NCI-H345 (cell line): ENCODE measurements at places on chromosomes 11 and 22.

DNA sequence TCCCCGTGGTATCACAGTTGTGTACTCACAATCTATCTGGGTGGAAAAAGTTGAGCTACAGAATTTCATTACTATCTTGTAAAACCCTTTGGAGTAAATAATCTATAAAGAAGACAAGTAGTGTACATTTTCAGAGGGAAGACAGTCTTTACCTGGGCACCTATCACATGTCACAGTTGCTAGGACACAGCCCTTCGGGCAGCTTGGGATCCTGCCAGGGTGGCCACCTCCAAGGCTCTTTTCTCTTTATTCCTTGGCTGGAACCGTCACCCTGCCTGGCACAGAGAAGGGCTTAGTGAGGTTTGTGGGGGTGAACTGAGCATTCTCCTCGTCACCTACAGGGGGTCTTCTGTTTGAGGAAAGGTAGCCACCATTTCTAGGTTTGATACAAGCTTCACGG lies 23.6 kb downstream of the LRRC74B start:
- DNase-seq: no peak

DNA sequence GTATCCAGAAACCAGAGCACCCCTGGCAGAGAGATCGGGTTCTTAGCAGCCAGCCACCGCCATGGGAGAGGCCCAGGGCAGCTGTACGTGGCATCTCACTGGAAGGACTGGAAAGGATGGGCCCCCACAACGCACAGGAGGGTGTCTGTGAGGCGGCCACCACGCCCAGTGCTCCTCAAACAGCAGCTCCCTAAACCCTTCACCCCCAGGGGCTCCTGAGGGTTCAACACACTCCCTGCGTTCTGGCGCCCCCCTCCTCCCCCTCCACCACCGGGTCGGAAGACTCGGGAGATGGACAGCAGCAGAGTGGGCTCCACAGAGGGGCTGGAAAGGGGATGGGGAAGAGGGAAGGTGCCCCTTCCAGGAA lies 1.1 kb downstream of the MAPK12 start:
- no peak for DNase-seq

- DNase-seq: peak; percentile 67
These were observed 191.0 kb downstream of the NAV2 start for GRCh38 chr11:19903620-19904069.

GRCh38 chr11:72232260-72233055 lies 7.9 kb downstream of the INPPL1 start:
- no peak for DNase-seq

DNA sequence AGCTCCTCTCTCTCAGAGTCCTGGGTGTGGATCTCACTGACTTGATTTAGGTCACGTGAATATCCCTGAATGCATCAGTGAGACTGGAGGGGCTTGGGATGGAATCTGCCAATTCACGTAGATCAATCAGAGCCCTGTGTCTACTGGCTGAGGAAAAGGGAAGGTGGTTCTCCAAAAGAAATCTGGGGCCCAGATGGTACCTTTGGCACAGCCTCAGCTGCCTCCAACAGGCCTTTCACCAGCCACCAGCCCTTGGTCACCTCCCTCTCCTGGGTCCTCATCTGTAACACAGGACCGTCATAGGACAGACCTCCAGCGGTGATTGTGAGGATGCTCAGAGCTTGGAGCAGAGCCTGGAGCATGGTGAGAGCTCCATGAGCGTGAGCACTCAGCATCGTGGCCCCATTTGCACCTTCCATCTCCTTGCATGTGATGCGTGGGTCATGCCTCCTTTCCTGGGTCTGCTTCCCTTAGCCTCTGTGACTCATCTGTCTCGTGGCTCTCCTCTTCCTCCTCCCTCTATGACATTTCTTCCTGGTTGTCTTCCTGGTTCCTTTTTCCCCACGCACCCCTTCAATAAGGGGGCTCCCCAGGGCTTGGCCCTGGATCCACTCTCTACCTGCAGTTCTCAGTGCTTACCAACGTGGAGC lies 7.5 kb upstream of the MIEF1 start:
- no peak for DNase-seq

DNA sequence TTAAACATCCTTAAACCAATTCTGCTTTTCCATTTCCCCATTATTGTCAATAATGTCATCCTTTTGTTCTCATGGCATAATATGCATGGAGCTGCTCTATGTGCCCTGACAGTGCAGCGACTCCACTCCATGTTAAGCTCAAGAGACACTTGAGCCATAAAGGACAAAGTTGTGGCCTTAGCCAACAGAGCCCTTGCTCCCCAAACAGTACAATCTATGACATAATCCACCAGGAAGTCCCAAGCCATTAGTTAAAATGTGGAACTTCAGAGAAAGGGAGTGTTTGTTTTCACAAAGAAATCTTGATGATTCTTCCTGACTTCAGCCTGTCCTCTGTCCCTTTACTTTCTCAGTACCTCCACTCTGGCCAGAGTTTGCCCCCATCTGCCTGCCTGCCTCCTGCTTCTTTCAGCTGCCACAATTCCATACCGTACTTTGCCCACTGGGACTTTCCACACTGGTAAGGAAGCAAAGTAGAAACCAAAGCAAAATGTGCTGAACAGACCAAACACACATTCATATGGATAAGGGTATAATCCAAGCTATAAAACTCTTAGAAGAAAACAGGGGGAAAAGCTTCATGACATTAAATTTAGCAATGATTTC lies 46.3 kb upstream of the ZC3H12C start:
- no peak for DNase-seq

GRCh38 chr22:49616356-49617231 lies 211.1 kb downstream of the BRD1 start:
- DNase-seq: no peak

DNA sequence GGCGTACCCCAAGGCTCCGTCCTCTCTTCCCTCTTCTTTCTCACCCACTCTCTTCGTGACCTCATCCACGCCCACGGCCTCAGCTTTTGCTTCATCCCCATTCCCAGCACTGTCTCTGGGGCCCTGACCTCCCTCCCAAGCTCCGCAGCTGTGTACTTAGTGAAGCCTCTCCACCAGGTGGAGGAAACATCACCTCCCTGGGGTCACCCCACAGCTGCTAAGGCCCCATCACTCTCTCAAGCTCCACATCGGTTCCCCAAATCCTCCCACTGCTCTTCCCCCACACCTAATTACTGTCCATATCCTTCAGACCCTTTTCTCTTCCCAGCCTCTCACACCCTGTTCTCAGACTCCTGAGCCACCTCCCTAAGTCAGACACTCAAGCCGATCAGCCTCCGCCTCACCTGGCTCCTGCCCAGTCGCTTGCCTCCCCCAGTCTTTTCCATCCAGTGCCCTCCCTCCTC lies 7.9 kb upstream of the SYT7 start:
- no peak for DNase-seq

- DNase-seq: no peak
These were observed 23.0 kb downstream of the LRRC74B start for GRCh38 chr22:21068681-21069276.

- DNase-seq: peak; percentile 8
These were observed 64.5 kb downstream of the BRD1 start for GRCh38 chr22:49763138-49763537.

- no peak for DNase-seq
These were observed 8.0 kb downstream of the NEAT1 start for GRCh38 chr11:65430406-65431217.

GRCh38 chr22:30279932-30280331 lies 9.4 kb downstream of the CASTOR1 start:
- no peak for DNase-seq

DNA sequence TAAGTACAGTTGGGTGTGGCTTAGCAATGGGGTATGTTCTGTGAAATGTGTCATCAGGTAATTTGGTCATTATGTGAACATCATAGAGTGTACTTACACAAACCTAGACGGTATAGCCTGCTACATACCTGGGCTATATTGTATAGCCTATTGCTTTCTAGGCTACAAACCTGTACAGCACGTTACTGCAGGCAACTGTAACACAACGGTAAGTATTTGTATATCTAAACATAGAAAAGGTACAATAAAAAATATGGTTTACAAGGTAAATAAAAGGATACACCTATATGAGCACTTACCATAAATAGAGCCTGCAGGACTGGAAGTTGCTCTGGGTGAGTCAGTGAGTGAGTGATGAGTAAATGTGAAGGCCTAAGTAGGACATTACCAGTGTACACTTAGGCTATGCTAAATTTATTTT lies 73.1 kb upstream of the GDPD4 start:
- DNase-seq: no peak

DNA sequence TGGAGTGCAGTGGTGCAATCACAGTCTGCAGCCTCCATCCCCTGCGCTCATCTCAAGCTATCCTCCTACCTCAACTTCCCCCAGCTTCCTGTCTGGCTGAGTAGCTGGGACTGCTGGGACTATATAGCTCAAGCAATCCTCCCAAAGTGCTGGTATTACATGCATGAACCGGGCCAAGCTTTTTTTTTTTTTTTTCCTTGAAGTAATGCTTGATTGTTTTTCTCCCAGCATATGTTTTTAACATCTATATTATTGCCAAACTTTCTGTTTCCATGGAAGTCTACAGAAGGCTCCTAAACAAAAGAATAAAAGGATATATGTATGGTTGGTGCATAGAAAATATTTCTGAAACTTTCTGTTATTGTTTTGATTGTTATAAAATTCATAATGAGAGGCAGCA lies 853.6 kb downstream of the KCNA4 start:
- DNase-seq: no peak

- DNase-seq: peak; percentile 63
These were observed 18.3 kb downstream of the PRSS23 start for GRCh38 chr11:86818462-86819192.

GRCh38 chr11:58525037-58525614 lies 17.2 kb upstream of the OR5B21 start:
- DNase-seq: no peak

DNA sequence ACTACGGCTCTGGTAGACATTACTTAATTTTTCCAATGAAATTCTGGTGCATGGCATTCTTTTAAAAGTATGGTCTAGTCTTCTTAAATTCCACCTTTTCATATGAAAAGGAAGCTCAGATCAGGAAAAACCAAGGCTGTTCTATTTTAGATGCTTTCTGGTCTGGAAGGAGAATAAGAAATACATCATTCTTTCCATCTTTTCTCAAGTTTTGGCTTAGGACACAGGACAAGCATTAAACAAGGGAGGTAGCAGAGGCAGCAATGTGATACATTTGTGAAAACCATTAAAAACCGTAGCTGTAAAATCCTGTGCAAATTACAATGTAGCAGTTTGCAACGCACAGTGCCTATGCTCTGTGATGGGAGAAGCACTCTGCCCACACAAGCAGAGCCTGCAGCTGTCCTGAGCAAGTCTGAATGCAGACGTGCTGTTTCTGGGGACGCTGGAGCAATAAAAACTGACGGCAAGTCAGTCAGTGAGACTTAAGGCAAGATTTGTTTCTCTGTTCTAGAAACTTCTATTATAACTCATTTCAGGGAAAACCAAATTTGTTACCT lies 23.7 kb downstream of the NAP1L4 start:
- DNase-seq: no peak

DNA sequence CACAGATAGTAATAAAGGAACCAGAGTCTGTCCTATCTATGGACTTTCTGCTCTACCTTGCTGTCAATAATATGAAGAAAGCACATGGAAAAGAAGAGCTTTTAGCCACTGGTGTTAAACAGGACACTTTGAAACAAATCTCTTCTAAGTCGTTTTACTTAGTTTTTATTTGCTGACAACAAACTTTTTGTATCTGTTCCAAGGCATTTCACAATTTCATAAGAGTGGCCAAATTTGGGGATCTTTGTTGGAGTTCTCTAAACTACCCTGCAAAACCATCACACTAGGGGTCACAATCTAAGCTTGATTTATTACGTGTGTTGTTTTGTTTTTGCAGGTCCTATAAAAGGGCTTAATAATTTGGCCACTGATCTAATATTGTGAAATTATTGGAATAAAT lies 54.4 kb downstream of the BBOX1 start:
- DNase-seq: no peak

GRCh38 chr11:2380807-2381350 lies 3.8 kb downstream of the CD81 start:
- DNase-seq: no peak

- no peak for DNase-seq
These were observed 110.8 kb downstream of the KCNQ1OT1 start for GRCh38 chr11:2588809-2589537.
